ENCODE measurements at places on chromosomes 5 and 9.

DNA sequence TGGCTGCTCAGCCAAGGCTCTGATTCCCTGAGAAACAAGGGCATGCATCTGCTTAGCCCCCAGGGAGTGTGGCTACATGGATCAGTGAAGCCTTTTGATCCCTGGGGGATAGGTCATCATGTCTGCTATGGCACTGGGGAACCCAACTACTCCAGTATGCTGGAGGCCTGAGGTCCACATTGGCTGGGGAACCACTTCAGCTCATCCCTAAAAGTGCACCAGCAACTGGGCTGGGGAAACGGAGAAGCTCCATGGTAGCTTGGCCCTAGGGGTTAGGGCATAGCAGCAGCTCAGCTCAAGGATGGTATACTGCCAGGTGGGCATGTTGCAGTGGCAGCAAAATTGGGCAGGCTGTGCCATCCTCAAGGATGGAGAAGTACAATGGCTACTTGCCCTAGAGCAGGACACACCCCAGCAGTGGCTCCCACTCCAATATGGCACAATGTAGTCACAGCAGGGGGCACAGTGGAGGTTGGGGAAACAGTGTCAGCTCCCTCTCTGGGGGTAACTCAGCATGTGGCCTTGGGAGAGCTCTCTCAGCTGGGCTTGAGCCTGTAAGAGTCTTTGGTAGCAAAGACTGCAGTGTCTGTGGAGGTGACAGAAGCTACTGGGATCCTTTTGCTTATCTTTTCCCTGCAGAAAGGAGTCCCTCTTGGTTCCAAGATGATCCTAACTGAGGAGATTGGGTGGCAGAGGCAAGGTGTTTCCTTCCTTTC lies 111.5 kb upstream of the FSTL4 start:
- no peak for DNase-seq

GRCh38 chr9:124348831-124349230 lies 66.4 kb downstream of the PSMB7 start:
- DNase-seq = no peak

DNA sequence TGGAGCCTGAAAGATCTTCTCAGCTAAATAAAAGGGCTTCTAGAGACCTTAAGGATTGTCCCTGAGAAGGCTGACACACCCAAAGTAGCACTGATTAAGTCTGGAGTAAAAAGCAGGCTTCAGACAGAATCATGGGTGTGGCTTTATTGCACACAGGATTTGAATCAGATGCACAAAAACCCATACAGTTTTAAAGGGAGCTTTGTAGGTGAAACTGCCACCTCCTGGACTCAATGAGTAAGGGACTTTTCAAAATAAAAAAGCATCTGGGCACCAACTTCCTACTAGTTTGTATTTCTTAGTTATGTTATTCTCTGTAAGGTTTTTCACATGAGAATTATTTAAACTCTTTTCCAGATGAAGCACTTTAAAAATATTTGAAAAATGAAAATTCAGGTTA lies 129.4 kb downstream of the EDIL3 start:
- DNase-seq = no peak

GRCh38 chr5:79235261-79235633 lies 684 bp upstream of the JMY start:
- no peak for DNase-seq

GRCh38 chr5:13939638-13940037 lies 4.8 kb downstream of the DNAH5 start:
- no peak for DNase-seq

DNA sequence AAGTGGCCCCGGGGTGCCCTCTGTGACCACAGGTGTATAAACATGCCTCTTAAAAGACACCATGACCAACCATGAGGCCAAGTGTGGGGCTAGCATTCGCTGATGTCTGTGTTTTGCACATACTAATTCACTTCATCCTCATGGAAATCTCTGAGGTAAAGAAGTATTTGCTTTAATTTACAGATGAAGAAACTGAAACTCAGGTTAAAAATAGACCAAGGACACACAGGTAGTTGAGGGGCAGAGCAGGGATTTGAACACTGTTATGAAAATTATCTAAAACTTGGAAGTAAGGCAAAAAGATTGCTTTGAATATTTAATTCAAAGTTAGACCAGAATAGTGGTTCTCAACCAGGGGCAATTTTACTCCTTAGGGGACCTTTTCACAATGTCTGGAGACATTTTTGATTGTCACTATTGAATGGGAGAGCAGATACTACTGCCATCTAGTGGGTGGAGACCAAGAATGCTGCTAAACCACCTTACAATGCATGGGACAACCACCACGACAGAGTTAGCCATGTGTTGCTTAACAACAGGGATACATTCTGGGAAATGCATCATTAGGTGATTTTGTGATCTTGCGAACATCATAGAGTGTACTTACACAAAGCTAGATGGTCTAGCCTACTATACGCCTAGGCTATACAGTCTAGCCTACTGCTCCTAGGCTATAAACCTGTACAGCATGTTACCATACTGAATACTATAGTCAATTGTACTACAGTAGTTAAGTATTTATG lies 8.0 kb upstream of the FXN start:
- peak; percentile 31 for DNase-seq
